Pancreas (tissue), 10 donors: ENCODE measurements at places on chromosomes 5 and 9. TPM values are rescaled to one million over a fixed set of nuclear protein-coding genes. Genes with fewer than 3 reads are reported as not detected.

FBP2 gene
- 0.95 TPM for total RNA-seq

PRLR gene
- 6.2 TPM for total RNA-seq

FBXO4 gene
- total RNA-seq: 12.6 TPM

TTLL11 gene
- 4.6 TPM for total RNA-seq

PCDHGA1 gene
- 0.49 TPM for total RNA-seq

SAXO1 gene
- 0.19 TPM for total RNA-seq

PCDHGB7 gene
- 4.2 TPM for total RNA-seq

DNAJC25 gene
- 2.6 TPM for total RNA-seq

TARS1 gene
- 52.6 TPM for total RNA-seq

ELOVL7 gene
- total RNA-seq: 7.0 TPM

IFNB1 gene
- not detected for total RNA-seq

GLRA1 gene
- total RNA-seq: not detected

BHMT2 gene
- total RNA-seq: 2.1 TPM

CLTA gene
- 79.1 TPM for total RNA-seq

STC2 gene
- 6.8 TPM for total RNA-seq

FOXD4L3 gene
- total RNA-seq: 0.08 TPM

C8G gene
- total RNA-seq: 0.43 TPM

C9orf152 gene
- 2.3 TPM for total RNA-seq

TMEM171 gene
- total RNA-seq: 0.19 TPM

MELK gene
- 0.70 TPM for total RNA-seq
